ENCODE measurements at places on chromosomes 2 and 18. TPM values are rescaled to one million over a fixed set of nuclear protein-coding genes. Genes with fewer than 3 reads are reported as not detected.

DNA sequence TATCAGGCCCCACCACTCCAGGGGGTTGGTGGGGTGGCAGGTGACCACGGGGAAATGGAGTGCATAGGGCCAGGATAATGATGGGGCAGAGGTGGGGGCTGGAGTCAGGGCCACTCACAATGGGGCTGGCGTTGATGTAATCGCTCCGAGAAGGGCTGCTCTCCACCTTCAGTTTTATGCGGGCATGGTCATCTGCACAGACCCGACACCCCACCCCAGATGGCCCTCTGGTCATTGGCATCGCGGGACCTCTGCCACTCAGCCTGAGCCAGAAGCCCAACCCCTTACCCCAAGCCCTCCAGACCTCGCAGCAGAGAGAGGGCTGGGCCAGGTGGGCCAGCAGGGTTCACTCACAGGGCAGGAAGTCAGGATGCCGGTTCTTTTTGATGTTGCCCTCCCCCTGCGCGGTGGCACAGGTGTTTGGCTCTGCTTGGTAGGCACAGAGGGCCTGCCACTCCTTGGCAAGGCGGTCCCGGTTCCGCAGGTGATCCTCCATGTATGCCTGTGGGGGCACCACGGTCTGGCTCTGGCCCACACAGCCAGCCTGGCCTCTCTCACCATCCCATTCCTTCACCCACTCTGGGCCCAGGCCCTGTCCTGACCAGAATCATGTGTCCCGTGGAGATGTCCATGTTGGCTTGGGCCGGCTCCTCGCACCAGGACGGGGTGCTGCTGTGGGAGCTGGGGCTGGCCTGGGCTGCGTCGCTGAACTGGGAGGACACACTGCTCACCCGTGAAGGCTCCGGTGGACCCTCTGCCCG is 12.4 kb downstream of the PTPRN start:
- DNase-seq, result no peak

GRCh38 chr2:7539760-7540159 is 622.5 kb downstream of the RNF144A start:
- no peak for DNase-seq

- no peak for DNase-seq
Observed at GRCh38 chr2:223222397-223222796, 170.4 kb downstream of the KCNE4 start.

DNA sequence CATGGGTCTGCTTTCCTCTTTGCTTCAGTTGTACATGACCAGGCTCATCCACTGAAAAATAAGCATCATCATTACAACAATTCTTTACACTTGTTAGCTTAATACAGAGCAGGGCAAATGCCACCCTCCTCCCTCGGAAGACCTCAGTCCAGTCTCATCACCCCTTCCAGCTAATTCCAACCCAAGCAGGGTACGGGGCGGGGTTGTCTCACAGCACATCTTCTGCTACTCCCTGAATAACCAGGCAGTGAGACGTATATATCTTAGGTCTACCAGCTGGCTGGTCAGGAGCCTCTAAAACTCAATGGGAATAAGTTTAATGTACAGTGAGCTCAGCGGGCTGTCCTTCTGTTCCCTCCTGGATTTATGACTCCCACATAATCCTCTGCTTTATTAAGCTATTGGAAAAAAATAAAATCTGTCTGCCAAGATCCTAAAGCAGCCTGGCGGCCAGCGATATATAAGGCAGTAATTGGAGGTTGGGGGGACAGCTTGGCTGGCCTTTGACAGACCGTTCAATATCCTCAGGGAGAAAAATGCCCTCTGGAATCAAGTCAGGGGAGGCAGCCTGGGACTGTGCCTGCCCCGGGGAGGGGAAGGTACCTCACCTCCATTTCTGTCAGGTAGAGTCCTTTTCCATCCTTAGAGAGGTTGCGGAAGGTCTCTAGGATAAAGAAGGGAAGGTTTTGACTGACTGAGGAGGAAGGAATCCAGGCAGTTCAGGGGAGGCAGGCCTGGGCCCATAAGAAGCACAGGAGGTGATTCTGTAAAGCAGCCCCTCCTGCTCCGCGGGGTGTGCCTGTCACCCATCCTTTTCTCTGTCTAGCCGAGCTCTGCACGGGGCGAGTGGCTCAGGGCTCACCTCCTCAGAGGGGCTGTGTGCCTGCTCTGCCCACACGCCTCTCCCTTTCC is 76.3 kb downstream of the CAPN13 start:
- DNase-seq, result no peak

GRCh38 chr2:149799013-149799705 is 211.6 kb upstream of the MMADHC start:
- DNase-seq, result no peak

- DNase-seq, result no peak
Observed at GRCh38 chr2:133657591-133657990, 89.3 kb upstream of the NCKAP5 start.

DNA sequence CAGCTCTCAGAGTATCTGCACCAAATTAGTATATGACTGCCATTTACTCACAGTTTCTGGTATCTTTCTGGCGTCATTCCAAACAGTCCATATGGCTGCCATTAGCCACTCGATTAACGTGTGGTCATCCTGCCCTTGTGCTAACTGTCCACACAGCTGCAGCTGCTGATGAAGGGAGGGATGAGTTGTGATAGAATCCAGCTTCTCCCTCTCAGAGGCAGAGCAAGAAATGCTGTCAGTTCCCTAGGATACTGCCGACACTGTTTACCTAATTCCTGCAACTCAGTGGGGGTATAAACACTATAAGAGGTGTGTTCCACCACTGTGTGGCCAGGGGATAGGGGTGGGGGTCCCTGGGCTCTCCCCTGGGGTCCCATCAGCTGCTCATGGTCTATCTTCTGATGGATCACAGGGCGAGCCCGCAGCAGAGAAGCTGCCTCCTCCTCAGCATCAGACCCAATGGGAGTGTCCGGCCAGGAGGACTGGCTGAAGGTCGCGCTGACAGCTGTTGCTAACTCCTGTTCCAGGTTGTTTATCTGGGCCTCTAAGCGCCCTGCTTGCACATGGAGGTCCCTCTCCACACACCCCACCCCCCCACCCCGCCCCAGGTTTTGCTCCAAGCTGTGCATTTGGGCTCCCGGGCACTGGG is 17.3 kb upstream of the KLHL23 start:
- no peak for DNase-seq

GRCh38 chr2:176126929-176127773 is 2.4 kb upstream of the HOXD8 start:
- DNase-seq, result peak; percentile 38

GRCh38 chr2:156157670-156158069 is 174.9 kb downstream of the NR4A2 start:
- no peak for DNase-seq

GRCh38 chr2:211113334-211114175 is 557.2 kb downstream of the CPS1 start:
- no peak for DNase-seq

GRCh38 chr2:38704664-38705063 is 38.8 kb downstream of the GALM start:
- no peak for DNase-seq

- no peak for DNase-seq
Observed at GRCh38 chr2:150676747-150677383, 189.4 kb upstream of the RND3 start.

DNA sequence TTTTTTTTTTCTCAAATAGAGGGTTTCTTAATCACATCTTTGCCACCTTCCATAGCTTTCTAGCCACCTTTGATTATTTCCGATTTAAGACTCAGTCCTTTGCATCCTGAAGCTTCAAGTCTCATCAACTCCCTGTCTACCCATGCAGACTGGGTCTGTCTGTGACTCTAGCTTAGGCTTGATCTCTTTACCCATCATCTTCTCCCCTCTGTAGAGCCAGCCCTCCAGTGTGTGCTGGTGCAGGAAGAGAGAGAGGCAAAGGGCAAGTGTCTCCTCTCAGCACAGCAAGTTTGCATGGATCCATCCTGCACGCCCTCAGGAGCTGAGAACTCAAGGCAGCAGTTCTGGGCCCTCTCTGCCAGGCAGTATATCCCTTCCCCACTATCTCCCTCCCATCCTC is 70.4 kb downstream of the HNRNPLL start:
- DNase-seq, result no peak

DNA sequence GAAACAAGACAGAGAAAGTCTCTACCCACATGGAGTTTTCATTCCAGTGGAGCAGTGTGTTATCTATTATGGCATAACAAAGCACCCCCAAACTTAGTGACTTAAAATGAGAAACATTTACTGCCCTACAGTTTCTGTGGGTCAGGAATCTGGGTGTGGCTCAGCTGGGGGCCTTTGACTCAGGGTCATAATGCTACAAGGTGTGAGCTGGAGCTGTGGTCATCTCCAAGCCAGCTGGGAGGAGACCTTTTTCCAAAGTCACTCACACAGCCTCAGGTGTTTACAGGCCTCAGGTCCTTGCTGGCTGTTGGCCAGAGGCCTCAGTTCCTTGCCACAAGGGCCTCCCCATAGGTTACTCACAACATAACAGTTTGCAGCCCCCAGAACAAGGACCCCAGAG is 169.2 kb downstream of the ETAA1 start:
- DNase-seq, result no peak

DNA sequence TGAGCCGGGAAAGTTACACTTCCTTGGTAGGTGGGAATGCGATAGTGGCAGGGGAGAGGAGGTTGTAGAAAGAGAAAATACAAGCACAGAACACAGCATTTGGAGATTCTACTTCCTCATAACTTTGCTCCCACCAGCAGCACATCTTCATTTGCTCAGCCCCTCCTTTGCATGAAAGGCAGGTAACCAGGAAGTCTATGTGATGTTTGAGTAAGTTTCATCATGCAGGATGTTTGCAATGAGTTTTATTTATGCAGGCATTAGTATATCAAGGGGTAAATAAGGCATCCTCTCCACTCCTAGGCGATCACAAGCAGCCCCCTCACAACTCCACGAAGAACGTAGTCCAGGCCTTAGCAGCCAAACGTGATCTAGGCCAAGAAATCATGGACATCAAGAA is 5.0 kb downstream of the RNF152 start:
- no peak for DNase-seq

DNA sequence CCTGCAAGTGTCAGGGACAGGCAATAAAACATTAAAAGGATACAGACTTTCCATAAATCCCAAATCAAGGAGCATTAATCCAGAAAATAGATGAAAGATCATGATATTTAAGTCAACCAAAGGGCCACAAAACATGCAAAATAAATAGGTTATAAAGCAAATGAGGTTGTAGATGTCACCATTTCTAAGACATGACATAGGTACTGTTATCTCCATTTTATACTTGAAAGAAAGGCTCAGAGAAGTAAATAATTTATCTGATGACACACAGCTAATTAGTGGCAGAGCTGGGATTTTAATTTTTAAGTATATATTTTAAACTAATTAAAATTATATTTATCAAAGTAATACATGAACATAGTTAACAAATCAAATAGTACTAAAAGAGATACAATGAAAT is 301.8 kb downstream of the AGPS start:
- DNase-seq, result no peak

- DNase-seq, result no peak
Observed at GRCh38 chr2:222283634-222284033, 15.2 kb downstream of the PAX3 start.

GRCh38 chr2:175187378-175187777 is 5.9 kb upstream of the ATP5MC3 start:
- no peak for DNase-seq

DNA sequence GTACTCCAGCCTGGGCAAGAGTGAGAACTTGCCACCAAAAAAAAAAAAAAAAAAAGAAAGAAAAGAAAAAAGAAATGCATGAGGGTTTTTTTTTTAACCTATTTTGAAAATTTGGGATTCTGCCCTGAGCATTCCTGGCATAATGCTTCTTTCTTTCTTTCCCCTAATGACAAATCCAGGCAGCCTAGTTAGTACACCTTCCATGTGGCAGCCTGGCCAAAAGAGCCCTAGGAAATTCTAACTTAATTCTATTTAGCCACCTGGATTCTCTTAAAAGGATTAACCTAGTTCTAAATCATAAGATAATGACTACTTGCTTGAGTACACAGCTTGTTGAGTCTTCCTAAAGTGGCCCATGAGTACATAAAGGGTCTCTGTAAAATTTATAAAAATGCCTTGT is 160.1 kb downstream of the THADA start:
- no peak for DNase-seq

DNA sequence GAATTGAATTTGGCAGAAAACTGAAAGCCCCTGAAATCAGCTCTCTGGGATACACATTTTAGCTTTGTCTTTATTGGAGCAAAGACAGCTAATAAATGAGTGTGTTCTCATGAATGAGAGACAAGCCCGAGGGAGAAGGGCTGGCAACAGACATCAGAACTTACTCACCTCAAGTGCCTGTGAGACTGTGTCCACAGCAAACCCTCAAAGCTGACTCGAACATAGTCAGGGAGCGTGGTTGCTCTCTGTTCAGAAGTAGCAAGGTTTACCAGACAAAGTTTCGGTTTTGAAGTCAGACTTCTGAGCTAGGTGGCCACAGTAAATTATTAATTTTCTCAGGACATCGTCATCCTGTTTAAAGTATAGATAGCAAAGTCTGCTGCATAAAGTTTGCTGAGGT is 207.9 kb downstream of the CMPK2 start:
- no peak for DNase-seq

DNA sequence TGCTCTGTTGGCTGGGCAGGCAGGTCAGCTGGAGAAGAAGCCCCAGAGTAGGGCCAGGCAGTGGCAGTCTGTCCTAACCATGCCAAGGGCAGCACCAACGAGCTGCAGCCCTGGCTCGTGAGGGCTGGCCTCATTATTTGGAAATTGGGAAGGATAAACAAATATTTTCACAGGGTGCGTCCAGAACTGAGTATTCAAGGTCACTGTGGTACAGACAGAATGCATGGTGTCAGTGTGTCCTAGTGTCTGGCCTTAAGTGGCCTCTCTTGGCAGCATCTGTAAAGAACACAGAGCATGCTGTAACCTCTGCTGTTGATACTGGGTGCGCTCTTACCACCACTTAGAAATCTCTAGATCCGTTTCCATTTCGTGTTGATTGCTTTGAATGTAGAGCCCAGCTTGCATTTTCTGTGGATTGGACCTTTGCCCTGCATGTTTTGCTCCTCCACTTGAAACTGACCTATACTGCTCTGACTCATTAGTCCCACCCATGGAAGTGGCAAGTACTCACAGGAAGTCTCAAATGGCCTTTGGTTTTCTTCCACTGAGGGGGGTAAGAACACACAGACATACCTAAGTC is 88.2 kb downstream of the GREB1L start:
- no peak for DNase-seq

DNA sequence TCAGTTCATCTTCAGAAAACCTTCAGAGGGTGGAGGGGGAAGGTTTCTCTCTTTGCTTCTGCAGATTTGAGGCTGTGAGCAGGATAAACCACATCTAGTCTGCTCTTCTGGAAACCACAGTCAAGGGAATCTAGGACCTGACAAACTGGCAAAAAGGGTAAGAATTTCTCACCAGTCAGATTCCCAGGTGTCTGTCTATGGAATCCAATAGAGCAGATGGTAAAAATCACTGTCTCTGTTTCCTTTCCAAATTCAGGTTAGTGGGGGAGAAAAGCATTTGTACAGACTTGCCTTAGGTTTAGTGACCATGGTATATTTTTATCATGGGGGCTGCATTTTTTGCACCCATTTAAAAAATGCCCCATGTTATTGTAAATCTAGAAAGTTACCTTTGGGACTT is 62.2 kb upstream of the POLE4 start:
- no peak for DNase-seq

GRCh38 chr2:38038682-38039081 is 37.3 kb downstream of the CYP1B1 start:
- no peak for DNase-seq

SLC19A3 gene
- not detected for polyA plus RNA-seq

CTNNA2 gene
- not detected for polyA plus RNA-seq

AKAIN1 gene
- not detected for polyA plus RNA-seq

SERPINB7 gene
- polyA plus RNA-seq, result not detected

SIX3 gene
- not detected for polyA plus RNA-seq

DNAJC27 gene
- polyA plus RNA-seq, result 2.2 TPM

SLC23A3 gene
- polyA plus RNA-seq, result not detected

EFR3B gene
- not detected for polyA plus RNA-seq

PDE1A gene
- not detected for polyA plus RNA-seq

SRD5A2 gene
- not detected for polyA plus RNA-seq

UNC50 gene
- 72.0 TPM for polyA plus RNA-seq

KCNG3 gene
- not detected for polyA plus RNA-seq

All from CD14-positive monocyte (primary cell).